Gastrocnemius medialis (tissue), 4 donors: ENCODE measurements at places on chromosomes 12 and 14.

DNA sequence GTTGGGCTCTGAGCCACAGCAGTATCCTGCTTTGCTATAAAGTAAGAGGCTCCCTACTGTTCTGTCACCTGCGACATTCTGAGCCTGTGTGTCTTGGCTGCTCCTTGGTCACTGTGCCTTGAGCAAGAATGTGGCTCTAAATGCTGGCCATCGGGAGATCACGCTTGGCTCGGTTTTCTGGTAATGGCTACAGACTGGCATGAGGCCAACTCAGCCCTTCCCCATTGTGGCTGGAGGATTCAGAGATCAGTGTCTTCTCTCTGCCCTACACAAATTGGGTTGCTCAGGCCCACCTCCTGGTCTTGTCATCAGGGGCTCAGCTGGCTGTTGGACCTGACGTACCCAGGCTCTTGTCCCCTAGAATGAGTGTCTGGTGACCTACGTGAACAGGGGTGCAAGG lies 94.5 kb downstream of the PLXNC1 start:
- no peak overlapping the region for H3K4me3 ChIP-seq
- H3K27me3 ChIP-seq, result no peaks in the 10 kb centered on the region
- DNase-seq, result no peak
- no peaks in the 10 kb centered on the region for H3K36me3 ChIP-seq
- no peak overlapping the region for H3K27ac ChIP-seq

DNA sequence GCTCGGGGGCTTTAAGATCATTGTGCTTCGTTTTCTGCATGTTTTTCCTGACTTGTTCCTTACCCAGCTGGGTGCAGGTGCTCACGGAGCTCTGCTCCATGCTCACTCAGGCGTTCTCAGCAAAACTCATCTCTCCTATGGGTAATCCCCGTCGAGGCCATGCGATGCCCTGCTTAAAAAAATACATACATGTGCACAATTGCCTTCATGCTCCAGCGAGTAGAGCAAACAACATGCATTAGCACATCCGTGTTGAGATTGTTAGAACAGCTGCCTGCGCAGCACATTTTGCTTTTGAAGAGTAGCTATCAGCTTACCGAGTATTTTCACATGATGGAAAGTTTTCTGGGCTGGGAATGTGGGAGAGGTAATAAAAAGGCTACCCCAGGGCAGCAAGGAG lies 16.2 kb downstream of the AACS start:
- no peaks in the 10 kb centered on the region for H3K27me3 ChIP-seq
- no peak for DNase-seq
- H3K27ac ChIP-seq, result no peak overlapping the region
- no peak overlapping the region for H3K4me3 ChIP-seq
- no peaks in the 10 kb centered on the region for H3K36me3 ChIP-seq

DNA sequence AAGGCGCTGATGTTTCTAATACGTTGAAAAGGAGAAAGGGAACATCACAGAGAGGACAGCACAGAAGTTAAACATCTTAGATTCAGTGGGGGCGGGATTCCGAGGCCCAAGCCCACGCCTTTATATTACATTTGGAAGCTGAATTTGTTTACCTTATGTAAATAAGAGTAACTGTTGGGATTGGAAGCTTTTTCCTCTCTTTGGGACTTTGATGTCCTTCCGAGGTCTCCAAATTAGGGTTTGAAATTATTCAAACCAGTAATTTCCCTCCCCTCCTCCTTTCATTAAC lies 6.4 kb downstream of the FOXA1 start:
- no peak overlapping the region for H3K27ac ChIP-seq
- no peak for DNase-seq
- peaks cover 100% of the 10 kb centered on the region for H3K27me3 ChIP-seq

- H3K27ac ChIP-seq, result no peak overlapping the region
- no peaks in the 10 kb centered on the region for H3K4me1 ChIP-seq
- no peaks in the 10 kb centered on the region for H3K27me3 ChIP-seq
- DNase-seq, result no peak
- H3K36me3 ChIP-seq, result no peaks in the 10 kb centered on the region
Observed at GRCh38 chr14:61673305-61673704, 22.0 kb upstream of the HIF1A start.
